ENCODE measurements at places on chromosomes 5 and 9.

DNA sequence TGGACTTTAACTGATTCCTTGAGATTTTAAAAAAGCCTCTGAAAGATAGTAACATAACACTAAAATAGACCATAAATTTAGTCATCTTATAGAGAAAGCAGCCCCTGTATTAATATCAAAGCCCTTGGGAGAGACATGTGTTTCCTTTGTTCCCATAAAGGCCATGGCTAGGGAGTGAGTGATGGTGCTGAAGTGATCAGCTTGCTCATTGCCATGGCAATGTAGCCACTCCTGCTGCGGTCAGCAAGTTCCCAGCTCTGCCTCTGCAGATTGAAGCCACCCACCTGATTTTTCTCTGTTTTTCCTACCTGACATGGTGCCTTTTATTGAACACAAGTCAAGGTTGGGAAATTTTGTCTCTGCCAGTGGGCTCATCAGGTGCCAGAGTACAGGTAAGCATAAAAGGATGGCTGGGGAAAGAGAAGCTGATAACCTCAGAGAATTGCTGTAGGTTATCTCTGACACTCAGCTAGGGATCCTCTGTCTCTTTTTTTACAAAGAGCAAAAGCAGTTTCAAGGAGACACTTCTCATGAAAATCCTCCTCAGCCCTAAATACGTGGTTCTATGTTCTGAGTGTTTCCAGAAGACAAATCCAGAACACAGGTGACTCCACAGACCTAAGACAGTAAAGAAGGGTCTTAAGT lies 296.3 kb upstream of the NMUR2 start:
- H3K27me3 ChIP-seq: peaks cover 2% of the 10 kb centered on the region
- peaks cover 5% of the 10 kb centered on the region for H3K36me3 ChIP-seq
- H3K4me1 ChIP-seq: no peaks in the 10 kb centered on the region

DNA sequence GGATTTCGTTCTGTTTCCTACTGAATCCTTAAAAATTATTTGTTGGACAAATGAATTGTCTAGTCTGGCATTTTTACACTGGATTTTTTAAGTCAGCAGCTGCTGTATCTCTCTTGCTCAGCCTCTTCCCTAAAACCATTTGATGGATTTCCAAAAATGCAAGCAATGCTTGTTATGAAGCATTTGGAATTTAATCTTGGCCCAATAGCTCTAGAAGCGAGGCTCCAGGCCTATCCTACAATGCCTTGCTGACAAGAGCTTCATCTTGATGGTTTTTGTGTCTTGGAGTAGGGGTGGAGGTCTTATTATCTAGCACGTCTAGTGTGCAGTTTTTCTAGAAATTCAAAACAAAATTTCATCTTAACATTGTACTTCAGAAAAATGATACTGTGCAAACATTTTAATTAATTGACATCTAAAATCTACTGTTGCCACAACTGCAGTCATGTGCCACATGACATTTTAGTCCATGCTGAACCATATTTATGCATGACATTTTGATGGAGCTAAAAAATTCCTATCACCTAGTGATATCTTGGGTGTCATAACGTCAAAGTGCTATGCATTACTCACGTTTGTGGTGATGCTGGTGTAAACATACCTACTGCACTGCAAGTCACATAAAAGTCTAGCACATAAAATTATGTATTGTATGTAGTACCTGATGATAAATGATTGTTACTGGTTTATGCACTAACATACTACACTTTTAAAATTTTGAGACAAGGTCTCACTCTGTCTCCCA lies 5.9 kb upstream of the RAD23B start:
- no peaks in the 10 kb centered on the region for H3K36me3 ChIP-seq
- DNase-seq: no peak
- H3K27ac ChIP-seq: no peak overlapping the region
- H3K27me3 ChIP-seq: peaks cover 5% of the 10 kb centered on the region
- no peaks in the 10 kb centered on the region for H3K4me1 ChIP-seq

GRCh38 chr5:33400675-33401074 lies 40.1 kb upstream of the TARS1 start:
- no peaks in the 10 kb centered on the region for H3K27me3 ChIP-seq
- DNase-seq: no peak
- no peaks in the 10 kb centered on the region for H3K36me3 ChIP-seq
- no peak overlapping the region for H3K27ac ChIP-seq
- no peak overlapping the region for H3K4me3 ChIP-seq

- no peak overlapping the region for H3K27ac ChIP-seq
- H3K4me1 ChIP-seq: no peaks in the 10 kb centered on the region
- no peaks in the 10 kb centered on the region for H3K36me3 ChIP-seq
- no peak overlapping the region for H3K4me3 ChIP-seq
These were observed 362.8 kb downstream of the NPR3 start for GRCh38 chr5:33073881-33074327.

DNA sequence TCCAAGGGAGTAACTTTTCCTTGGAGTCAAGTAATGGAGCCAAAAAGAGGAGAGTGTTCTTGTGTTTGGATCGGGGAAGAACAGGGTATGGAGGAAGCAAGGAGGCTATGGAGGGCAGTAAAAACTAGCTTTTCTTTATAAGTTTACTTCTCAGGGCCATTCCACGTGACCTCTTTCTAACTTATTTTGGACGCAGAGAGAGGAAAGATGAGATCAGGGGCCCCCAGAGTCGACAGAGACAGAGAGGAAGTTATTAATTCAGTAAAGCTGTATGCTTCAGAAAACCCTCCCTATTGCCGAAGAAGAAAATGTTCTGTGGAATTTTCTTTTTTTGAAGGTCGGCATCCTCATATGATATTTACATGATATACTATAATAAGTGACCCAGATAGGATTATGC lies 233.8 kb upstream of the MPDZ start:
- no peak for DNase-seq
- H3K27ac ChIP-seq: no peak overlapping the region
- no peaks in the 10 kb centered on the region for H3K36me3 ChIP-seq
- H3K27me3 ChIP-seq: no peaks in the 10 kb centered on the region

- no peak for DNase-seq
- no peaks in the 10 kb centered on the region for H3K27me3 ChIP-seq
- no peak overlapping the region for H3K27ac ChIP-seq
- no peaks in the 10 kb centered on the region for H3K4me1 ChIP-seq
These were observed 9.5 kb upstream of the C9 start for GRCh38 chr5:39373791-39374190.

GRCh38 chr9:83419961-83420360 lies 118.2 kb downstream of the FRMD3 start:
- H3K4me1 ChIP-seq: peaks cover 12% of the 10 kb centered on the region
- no peak overlapping the region for H3K27ac ChIP-seq
- H3K4me3 ChIP-seq: no peak overlapping the region
- peaks cover 5% of the 10 kb centered on the region for H3K27me3 ChIP-seq

GRCh38 chr5:135376961-135377624 lies 21.9 kb downstream of the MACROH2A1 start:
- H3K27me3 ChIP-seq: no peaks in the 10 kb centered on the region
- H3K27ac ChIP-seq: no peak overlapping the region
- peaks cover 3% of the 10 kb centered on the region for H3K4me1 ChIP-seq
- DNase-seq: no peak
- H3K4me3 ChIP-seq: no peak overlapping the region
- no peaks in the 10 kb centered on the region for H3K36me3 ChIP-seq

DNA sequence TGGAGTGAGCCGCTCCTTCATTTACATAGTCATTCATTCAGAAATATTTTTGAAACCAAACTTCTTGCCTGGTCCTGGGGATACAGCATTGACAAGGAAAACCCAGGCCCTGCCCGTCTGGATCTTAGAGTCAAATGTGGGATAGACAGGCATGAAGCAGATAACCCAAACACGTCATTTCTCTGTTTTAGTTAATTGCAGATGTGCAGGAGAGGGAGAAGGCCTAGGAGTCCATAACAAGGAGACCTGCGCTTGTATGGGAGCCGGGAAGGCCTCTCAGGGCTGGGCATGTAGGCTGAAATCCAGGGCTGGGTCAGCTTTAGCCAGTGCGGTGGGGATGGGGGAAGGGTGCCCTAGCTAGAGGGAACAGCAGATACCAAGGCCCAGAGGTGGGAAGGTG lies 43.3 kb downstream of the PRRX2 start:
- H3K4me3 ChIP-seq: no peak overlapping the region
- no peaks in the 10 kb centered on the region for H3K36me3 ChIP-seq
- H3K27me3 ChIP-seq: no peaks in the 10 kb centered on the region
- no peak overlapping the region for H3K27ac ChIP-seq
- DNase-seq: no peak

- peaks cover 8% of the 10 kb centered on the region for H3K27me3 ChIP-seq
- H3K4me3 ChIP-seq: no peak overlapping the region
- H3K27ac ChIP-seq: peak overlapping the region; percentile 26
- peaks cover 4% of the 10 kb centered on the region for H3K4me1 ChIP-seq
- peak; percentile 4 for DNase-seq
- H3K36me3 ChIP-seq: no peaks in the 10 kb centered on the region
These were observed 115.8 kb downstream of the DAB2IP start for GRCh38 chr9:121767171-121767769.

DNA sequence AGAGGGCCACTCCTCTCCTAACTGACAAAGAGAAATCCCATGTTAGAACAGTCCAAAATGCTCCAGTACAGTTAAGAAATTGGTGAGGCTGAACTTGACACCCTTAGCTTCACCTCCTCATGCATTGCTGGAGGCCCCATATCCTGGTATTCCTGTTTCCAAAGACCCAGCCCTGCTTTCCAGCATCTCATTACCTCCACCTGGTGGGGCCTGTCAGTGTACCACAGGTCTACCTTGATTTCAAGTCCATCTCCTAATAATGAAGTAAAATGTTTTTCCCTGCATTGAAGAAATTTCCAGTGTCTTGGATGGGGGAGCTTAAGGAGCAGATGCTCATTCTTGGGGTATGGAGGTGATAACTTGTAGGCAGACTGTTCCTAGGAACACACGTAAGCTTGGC lies 70.6 kb upstream of the S1PR3 start:
- no peak overlapping the region for H3K4me3 ChIP-seq
- H3K27me3 ChIP-seq: no peaks in the 10 kb centered on the region
- H3K4me1 ChIP-seq: no peaks in the 10 kb centered on the region
- no peak overlapping the region for H3K27ac ChIP-seq
- peaks cover 4% of the 10 kb centered on the region for H3K36me3 ChIP-seq

DNA sequence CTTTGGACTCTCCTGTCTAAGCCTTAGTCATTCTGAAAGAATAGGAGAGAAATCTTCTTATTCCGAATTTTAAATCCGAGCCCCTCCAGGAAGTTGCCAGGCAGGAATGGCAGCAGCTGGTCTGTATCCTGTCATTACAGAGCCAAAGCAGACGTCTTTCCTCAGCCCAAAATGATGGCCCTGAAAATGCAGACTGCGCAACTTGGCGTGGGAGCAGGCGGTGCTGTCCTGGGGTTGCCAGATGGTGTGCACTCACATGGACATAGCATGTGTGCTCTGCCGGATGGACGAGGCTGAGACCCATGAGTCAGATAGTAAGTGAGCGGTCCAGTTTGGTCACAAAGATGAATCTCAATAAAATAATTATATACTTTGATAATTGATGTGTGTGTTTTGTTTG lies 410.4 kb downstream of the KCTD16 start:
- H3K27ac ChIP-seq: peak overlapping the region; percentile 75
- H3K4me3 ChIP-seq: no peak overlapping the region
- H3K36me3 ChIP-seq: no peaks in the 10 kb centered on the region

DNA sequence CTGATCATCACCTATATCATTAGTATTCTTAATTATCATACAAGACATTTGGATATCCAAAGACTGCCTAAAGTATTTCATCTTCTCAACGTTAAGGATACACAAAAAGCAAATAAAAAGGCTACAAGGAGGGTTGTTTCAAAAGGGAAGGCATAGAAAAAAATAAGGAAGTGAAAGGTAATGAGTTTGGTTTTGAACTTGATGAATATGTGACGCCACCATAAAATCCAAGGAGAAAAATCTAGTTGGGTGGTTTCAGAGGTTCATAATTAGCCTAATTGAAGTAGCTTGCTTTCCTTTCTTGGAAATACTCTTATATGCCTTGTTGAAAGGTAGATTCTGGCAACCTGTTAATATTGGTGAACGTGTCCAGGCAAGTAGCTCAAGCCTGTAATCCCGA lies 96.1 kb upstream of the SGCD start:
- peaks cover 5% of the 10 kb centered on the region for H3K4me1 ChIP-seq
- DNase-seq: no peak
- no peak overlapping the region for H3K27ac ChIP-seq

DNA sequence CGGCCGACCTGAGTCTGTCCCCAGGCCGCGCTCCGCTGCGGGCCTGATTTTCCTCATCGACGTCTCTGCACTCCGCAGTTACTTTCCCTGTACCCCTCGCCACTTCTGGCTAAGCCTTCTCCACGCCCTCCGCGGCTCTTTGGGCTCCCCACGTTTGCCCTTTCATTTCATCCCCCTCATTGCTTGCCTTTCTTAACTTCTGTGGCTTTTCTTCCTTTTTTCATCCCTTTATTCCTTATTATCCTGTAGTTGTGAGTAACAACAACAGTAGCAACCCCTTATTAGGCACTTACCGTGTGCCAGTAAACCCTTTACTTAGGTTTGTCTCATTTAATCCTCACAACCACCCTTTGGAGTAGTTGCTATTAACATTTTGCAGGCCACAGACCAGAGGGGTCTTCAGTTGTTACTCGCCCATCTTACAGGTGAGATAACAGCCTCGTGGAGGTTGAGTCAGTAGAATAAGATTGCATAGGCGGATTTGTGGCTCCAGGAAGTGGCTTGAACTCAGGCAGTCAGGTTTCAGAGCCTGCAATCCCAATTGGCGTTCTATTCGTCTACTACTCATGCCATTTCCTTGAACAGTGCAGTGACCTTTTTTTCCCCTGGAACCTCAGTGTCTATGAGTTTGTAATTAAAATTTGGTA lies 724 bp downstream of the TCERG1 start:
- no peaks in the 10 kb centered on the region for H3K36me3 ChIP-seq
- H3K27me3 ChIP-seq: peaks cover 9% of the 10 kb centered on the region
- peak overlapping the region; percentile 95 for H3K4me3 ChIP-seq
- H3K4me1 ChIP-seq: peaks cover 17% of the 10 kb centered on the region
- DNase-seq: no peak

GRCh38 chr5:157289164-157289819 lies 23.4 kb downstream of the CYFIP2 start:
- H3K4me1 ChIP-seq: peaks cover 2% of the 10 kb centered on the region
- no peaks in the 10 kb centered on the region for H3K27me3 ChIP-seq
- H3K27ac ChIP-seq: no peak overlapping the region
